AML-193 (cell line): ENCODE measurements at places on chromosomes 5 and 9.

- no peak for DNase-seq
These were observed 9.0 kb upstream of the FAF2 start for GRCh38 chr5:176438959-176439757.

GRCh38 chr5:54844905-54845566 lies 140.4 kb downstream of the ESM1 start:
- DNase-seq = peak; percentile 75

- DNase-seq = no peak
These were observed 220.8 kb upstream of the RFX3 start for GRCh38 chr9:3746296-3747275.

DNA sequence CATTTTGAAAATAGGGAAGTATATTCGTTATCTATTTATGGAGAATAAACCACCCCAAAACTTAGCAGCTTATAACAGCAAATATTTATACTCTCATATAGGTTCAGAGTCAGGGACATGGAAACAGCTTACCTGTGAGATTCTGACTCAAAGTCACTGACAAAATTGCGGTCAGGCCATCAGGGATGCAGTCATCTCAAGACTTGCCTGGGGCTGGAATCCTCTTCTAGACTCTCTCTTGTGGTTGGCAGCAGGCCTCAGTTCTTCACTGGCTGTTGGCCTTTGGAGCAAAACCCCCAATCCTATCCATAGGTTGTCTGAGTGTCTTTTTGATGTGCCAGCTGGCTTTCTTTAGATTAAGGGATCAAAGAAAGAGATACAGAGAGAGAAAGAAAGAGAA lies 275.6 kb downstream of the SEC61B start:
- no peak for DNase-seq

DNA sequence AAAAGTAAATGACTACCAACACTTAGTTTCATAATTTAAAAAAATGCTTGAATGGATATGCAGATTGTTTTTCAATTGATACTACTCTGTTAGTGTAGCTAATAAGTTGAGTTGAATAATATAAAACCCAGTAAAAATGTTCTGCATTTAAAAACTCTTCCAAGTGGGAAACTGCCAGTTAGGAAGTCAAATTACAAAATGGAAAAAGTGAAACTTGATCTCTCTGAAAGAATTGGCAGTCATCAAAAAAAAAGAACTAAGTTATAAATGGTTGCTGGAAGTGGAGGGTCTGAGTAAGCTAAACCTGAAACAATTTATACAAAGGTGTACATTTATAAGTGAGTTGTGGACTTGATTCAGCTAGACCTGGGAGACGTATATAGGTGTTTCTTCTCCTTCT lies 52.4 kb downstream of the VCAN start:
- DNase-seq = no peak

GRCh38 chr5:72145348-72145747 lies 38.1 kb downstream of the MAP1B start:
- no peak for DNase-seq

- no peak for DNase-seq
These were observed 39.0 kb downstream of the ERGIC1 start for GRCh38 chr5:172872997-172873491.
